ENCODE measurements at places on chromosomes 1 and 21.

DNA sequence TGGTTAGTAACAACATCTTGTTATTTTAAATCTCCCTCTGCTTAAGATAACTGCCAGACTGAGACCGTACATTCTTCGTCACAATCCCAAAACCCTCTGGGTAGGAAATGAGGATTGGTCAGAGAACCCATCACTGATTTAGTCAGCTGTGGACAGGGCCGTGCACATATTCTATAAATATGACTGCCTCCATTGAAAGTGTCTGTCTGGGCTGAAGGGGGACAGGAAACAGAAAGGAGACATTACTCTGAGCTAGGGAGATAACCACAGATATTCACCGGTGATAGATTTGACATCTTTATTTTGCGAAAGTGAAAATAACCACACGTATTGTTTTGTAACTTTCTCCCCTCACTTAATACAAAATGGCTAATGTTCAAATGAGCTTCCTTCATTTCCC lies 36.9 kb upstream of the ST6GALNAC5 start:
- no peak for DNase-seq

GRCh38 chr1:226608699-226609505 lies 60.3 kb downstream of the STUM start:
- DNase-seq: peak; percentile 87

GRCh38 chr1:234721476-234722269 lies 111.7 kb upstream of the IRF2BP2 start:
- no peak for DNase-seq

- no peak for DNase-seq
These were observed 1.4 kb downstream of the ACADM start for GRCh38 chr1:75725861-75726361.

GRCh38 chr1:23478896-23479665 lies 4.9 kb downstream of the ASAP3 start:
- DNase-seq: no peak

GRCh38 chr1:210251680-210252490 lies 19.3 kb downstream of the SERTAD4 start:
- DNase-seq: no peak

DNA sequence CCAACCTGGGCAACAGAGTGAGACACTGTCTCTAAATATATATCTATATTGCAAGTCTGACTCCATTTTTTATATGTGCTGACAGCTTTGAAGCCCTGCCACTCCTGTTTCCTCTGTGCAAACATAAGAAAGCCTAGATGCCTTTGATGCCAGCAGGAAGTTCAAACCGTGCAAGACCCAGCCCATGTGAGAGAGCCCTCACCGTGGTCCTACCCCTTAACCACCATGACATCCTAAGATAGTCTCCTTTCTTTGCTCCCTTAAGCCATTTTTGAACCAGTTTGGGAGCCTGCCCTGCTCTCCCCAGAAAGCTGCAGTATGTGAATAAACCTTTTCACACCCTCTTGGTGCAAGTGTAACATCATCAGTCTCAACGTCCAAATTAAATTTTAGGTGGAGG lies 3.7 kb upstream of the DIPK1A start:
- DNase-seq: no peak

DNA sequence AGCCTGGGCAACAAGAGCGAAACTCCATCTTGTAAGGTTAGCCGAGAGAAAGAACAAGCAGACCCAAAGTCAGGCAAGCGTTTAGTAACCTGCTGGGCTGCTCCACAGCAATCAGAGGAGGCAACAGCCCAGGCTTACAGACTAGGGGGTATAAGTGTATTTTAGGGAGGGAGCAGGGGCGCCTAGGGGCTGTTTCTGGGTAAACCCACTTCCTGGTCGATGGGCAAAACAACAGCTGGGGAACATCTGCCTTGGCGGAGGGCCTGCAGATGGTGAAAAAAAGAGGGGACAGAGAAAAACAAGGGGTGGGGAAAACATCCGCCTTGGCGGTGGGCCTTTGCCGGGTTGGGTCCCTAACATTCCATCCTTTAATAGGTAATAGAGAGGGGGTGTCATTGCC lies 5.2 kb downstream of the TAS1R1 start:
- DNase-seq: no peak

GRCh38 chr1:173648880-173649605 lies 13.9 kb downstream of the TEX50 start:
- no peak for DNase-seq

- no peak for DNase-seq
These were observed 79.7 kb downstream of the PLPPR5 start for GRCh38 chr1:98924977-98925376.

DNA sequence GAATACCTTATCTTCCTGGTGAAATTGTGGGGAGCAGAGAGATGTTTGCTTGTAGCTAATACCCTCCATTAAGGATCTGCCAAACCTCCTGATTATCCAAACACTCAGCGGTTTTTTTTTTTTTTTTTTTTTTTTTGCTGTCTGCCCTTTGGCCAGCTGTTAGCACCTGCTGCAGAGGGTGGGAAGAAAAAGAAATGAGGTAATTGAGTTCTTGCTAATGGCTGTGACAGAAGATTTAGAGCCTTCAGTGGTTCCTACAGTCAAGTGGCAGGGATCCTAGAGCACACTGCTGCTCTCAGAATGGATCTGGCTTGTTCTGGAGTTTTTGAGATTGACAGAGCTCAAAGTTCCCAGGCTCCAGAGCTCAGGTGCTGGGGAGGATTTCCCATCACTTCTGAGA lies 342.5 kb downstream of the DISC1 start:
- DNase-seq: no peak
